ENCODE measurements at places on chromosomes 2 and 18.

DNA sequence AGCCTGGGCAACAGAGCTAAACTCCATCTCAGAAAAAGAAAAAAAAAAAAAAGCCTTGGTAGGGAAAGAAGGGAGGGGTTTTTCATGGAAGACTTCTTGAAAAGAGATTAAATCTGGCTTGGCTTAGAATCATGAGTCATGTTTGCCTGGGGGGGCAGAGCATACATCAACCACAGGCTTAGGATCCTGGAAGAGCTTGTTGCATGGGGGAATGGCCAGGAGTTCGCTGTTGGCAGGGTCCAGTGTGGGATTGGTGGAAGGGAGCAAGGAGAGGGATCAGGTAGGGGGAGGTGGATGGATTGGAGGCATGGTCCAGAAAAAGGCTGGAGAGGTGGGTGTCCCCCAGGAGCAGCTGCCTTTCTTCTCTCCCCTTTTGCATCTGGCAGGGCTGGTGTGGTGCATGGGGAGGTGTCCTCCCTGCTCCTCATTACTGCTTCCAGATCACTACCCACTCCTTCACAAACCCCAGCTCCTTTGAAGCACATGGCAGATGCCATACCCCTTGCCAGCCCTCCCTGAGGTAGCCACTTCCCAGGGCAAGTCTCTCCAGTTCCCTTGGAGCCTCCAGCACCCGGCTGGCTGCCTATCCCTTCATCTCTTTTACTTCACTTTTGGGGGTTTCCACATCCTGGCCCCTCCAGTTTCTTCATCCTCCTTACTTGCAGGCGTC lies 2.5 kb downstream of the ARMC9 start:
- DNase-seq: no peak

- DNase-seq: no peak
These were observed 47.3 kb upstream of the PAPOLG start for GRCh38 chr2:60708630-60709320.

- DNase-seq: no peak
These were observed 1203.8 kb upstream of the PIK3C3 start for GRCh38 chr18:40751186-40751585.

- DNase-seq: no peak
These were observed 218.6 kb downstream of the SH3RF3 start for GRCh38 chr2:109347626-109348025.

- no peak for DNase-seq
These were observed 296.9 kb downstream of the KCNJ3 start for GRCh38 chr2:154995361-154995760.

- DNase-seq: no peak
These were observed 20.5 kb downstream of the DYNC1I2 start for GRCh38 chr2:171707752-171708151.

DNA sequence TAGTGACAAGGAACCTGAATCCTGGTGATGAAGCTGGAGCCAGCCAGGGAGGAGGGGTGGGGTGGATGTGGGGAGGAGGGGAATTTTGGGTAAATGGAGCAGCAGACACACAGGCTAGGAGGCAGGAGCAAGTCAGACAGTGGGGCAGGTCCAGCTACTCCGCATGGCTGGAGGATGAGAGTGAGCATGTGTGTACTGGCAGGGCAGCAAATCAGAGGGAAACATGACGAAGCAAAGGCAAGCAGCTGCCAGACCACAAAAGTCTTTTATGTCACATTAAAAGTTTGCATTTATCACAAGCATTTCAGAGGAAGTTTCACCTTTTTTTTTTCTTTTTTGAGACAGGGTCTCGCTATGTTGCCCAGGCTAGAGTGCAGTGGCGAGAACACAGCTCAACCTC lies 11.9 kb upstream of the KIDINS220 start:
- DNase-seq: no peak

DNA sequence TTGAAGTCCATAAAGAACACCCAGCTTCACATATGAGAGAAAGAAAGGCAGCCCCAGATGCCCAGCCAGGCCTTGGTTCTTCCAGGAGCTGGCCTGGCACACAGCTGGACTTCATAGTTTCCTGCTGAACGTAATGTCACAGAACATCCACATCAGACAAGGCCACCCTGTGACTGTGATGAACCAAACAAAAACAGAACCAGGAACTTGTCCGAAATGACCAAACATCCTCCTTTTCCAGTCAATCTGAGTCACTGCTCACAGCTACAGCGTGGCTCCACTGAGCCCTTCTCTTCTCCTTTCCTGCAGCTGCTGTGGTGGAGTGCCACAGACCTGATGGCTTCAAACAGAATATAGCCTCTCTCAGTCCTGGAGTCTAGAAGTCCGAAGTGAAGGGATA lies 45.4 kb upstream of the PAPOLG start:
- DNase-seq: no peak

DNA sequence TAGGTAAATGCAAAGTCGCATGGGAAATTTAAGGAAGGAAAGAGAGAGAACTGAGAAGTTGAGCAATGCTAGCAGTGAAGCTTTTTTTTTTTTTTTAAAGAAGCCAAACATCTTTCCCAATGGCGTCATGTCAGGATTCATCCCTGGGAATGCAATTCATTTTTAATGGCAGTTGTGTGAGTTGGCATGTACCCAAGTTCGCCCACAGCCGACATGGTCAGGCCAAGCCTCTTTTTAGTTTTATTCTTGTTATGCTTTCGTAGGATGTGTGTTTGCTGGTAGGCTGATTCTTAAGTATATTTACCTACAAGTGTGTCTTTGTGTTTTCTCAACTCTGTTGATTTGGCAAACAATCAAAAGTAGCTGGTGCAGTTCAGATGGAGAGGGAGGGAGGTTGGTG lies 127.6 kb upstream of the ITGA6 start:
- DNase-seq: no peak

DNA sequence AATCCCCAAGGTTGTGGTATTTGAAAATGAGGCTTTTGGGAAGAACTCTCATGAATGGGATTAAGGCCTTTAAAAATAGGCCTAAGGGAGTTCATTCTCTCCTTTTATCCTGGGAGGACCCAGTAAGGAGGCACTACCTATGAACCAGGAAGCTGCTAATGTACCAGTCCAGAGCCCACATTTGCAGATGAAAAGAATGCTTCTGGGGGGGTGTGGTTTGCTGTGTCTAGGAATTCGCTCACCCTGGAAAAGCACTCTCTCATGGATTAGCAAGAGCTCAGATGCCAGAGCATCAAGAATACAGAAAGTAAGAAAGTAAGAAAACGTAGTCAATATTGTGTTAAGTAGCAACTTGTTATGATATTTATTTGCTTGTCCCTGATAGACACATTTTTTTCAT lies 785.7 kb upstream of the GYPC start:
- no peak for DNase-seq

GRCh38 chr18:28651298-28651697 lies 474.4 kb upstream of the CDH2 start:
- DNase-seq: no peak

- DNase-seq: no peak
These were observed 2.2 kb downstream of the CD226 start for GRCh38 chr18:69945220-69946114.

DNA sequence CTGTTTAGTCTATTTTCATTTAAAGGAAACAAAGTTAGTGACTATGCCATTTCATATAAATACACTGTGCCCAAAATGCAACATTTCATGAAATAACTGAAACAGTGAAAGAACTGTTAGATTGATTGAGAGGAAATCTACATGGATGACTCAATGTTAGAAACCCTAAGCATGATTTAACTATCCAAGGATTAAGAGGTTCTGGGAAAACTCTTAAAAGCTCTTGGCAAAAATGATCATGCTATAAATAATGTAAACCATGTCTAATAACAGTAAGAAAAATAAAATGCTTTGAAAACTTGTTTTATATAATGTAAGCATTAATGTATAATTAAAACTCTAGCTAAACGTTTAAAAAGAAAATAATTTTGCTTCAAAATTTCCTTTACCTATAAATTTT lies 23.5 kb downstream of the MMADHC start:
- DNase-seq: no peak

- DNase-seq: no peak
These were observed 25.8 kb downstream of the CAB39 start for GRCh38 chr2:230738391-230738811.

GRCh38 chr2:137535897-137536296 lies 428.4 kb upstream of the HNMT start:
- no peak for DNase-seq

DNA sequence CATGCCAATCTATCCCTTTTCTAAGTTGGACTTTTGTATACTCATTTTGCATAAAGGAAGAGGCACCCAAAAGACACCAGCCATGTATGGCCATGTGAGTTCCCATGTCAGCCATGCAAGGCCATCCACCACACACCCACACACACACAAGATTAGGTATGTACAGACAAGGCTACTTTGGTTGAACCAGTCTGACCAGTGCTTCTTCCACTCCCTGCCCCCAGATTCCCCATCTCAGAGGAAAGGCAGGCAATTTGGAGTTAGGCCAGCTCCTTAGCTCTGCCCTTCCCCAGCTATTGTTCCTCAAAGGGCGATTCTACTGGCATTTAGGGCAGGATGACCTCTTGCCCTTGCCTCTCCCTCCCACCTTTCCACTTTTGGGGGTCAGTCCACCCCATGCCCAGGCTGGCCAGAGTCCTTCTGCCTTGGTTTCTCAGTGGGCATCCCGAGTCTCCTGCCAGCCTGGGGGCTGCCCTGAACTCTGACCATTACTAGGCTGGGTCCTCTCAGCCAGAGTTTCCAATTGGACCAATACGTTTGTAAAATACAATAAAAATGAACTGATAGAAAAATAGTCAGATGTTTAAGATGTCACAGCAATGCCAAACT lies 101.1 kb downstream of the ZBTB7C start:
- DNase-seq: no peak

- no peak for DNase-seq
These were observed 5.7 kb upstream of the SPATS2L start for GRCh38 chr2:200300638-200301314.

- no peak for DNase-seq
These were observed 88.5 kb downstream of the ARMC9 start for GRCh38 chr2:231286964-231287363.

- DNase-seq: no peak
These were observed 775.3 kb downstream of the CPS1 start for GRCh38 chr2:211331736-211332135.

DNA sequence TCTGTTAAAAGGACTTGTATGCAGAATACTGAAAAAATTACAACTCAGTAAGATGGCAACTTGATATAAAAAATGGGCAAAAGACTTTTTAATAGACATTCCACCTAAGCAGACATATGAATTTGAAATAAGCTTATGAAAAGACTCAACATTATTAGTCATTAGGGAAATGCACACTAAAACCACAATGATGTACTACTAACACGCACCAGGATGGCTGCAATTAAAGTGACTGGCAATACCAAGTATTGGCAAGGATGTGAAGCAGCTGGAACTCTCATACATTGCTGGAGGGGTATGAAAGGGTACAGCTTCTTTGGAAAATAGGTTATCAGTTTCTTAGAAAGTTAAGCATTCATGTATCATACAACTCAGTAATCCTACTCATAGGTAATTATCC lies 3.2 kb upstream of the ENOSF1 start:
- DNase-seq: no peak

DNA sequence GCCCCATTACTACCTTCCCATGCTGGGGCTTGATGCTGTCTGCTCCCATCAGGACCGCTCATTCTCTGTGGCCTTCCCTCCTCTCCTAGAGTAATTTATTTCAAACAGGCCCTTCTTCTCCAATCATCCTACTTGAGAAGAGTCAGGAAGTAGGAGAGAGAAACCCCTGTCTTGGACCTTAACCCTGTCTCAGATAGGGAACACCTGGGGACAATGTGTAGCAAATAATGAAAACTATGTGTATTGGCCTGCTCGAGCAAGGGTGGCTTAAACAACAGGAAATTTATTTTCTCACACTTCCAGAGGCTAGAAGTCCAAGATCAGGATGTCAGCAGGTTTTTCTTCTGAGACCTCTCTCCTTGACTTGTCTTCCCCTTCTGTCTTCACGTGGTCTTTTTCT lies 26.6 kb upstream of the NEMP2 start:
- DNase-seq: no peak

DNA sequence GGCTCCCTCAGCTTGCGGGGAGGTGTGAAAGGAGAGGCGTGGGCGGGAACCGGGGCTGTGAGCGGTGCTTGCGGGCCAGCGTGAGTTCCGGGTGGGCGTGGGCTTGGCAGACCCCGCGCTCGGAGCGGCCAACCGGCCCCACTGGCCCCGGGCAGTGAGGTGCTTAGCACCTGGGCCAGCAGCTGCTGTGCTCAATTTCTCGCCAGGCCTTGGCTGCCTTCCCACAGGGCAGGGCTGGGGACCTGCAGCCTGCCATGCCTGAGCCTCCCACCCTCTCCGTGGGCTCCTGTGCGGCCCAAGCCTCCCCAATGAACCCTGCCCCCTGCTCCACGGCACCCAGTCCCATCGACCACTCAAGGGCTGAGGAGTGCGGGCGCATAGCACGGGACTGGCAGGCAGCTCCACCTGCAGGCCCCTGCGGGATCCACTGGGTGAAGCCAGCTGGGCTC lies 48.2 kb downstream of the RNF138 start:
- DNase-seq: no peak

- peak; percentile 24 for DNase-seq
These were observed at the start of gene ZNF804A for GRCh38 chr2:184598316-184599053. ZNF804A (plus strand) TSS chr2:184598529; CDS start chr2:184598960, 431 bp downstream.

DNA sequence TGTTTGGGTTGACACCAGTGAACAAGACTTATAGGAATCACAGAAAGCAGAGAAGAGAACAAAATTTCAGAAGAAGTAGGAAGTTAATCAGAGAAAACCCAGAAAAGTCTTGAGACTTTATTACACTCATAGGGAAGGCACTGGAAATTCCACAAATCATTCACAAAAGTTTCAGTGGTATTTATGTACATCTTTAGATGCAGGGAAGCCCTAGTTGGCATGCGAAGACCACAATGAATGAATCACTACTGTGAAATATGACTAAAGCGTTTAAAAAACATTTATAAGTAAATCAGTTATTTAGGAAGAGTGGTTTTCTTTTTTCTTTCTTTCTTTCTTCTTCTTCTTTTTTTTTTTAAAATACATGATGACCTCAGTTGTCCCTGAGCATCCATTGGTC lies 105.1 kb downstream of the NUP35 start:
- no peak for DNase-seq

DNA sequence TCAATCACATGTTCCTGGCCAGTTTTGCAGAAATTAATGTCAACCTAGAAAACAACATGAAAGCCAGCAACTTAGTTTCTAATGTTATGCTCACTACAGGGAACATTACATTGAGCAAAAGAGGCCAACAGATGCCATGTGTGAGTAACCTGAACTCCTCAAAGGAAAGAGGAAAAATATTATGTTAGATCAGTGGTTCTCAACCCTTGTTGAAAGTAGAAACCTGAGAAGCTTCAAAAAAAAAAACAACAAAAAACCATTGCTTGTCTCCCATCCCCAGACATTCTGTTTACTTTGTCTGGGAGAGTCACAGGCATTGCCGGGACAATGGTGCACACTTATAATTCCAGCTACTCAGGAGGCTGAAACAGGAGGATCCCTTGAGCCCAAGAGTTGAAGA lies 57.7 kb downstream of the METTL4 start:
- no peak for DNase-seq

DNA sequence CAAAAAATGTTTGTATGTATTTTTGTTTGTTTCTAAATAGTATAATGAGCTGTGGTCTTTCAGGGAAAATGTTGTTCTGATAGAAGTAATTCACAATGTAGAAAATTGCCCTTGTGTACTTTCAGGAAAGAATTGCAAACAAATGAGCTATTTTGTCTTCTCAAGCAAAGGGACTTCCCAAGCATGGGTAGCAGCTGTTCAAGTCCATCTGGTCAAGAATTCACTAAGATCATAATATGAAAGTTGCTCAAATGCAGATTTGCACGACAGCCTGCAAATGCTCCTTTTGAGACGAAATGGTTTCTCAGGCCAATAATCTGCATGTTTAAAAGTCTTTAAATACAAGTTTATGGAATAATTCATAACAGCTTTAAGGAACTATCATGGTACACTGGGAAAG lies 51.9 kb upstream of the HNMT start:
- DNase-seq: no peak
